ENCODE measurements at places on chromosomes 1 and 21.
A peak's percentile ranks its signal among the peaks of the same experiment; 100 is the strongest.

GRCh38 chr1:203171341-203172183 is 4.1 kb downstream of the MYBPH start:
- no peak overlapping the region for H3K27ac ChIP-seq
- peaks cover 9% of the 10 kb centered on the region for H3K4me1 ChIP-seq
- no peaks in the 10 kb centered on the region for H3K27me3 ChIP-seq
- no peaks in the 10 kb centered on the region for H3K36me3 ChIP-seq
- DNase-seq, result peak; percentile 67
- H3K4me3 ChIP-seq, result no peak overlapping the region

DNA sequence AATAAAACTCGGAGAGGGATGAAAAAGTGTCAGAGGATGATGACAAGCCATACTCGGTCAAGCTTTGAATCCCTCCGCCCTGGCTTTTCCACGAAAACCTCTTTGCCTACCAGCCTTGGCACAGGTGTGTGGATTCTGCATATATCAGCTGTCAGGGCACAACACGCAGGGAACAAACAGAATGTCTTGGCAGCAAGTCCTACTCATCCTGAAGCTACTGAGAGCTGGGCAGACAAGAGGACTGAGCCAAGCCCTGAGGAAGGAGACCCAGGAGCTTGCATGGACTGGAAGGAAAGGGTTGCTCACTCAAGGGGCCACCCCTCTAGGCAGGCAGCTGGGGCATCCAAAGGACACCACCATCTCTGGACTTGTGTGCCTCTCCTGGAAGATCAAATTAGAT is 132.4 kb downstream of the HMGB4 start:
- H3K27ac ChIP-seq, result no peak overlapping the region
- no peak overlapping the region for H3K4me3 ChIP-seq
- H3K27me3 ChIP-seq, result no peaks in the 10 kb centered on the region
- H3K36me3 ChIP-seq, result no peaks in the 10 kb centered on the region

- no peak for DNase-seq
- H3K36me3 ChIP-seq, result no peaks in the 10 kb centered on the region
- H3K27me3 ChIP-seq, result peaks cover 5% of the 10 kb centered on the region
- H3K4me3 ChIP-seq, result no peak overlapping the region
These were observed 25.7 kb downstream of the LAMB3 start for GRCh38 chr1:209626346-209627026.

- peak; percentile 78 for DNase-seq
- no peaks in the 10 kb centered on the region for H3K27me3 ChIP-seq
- no peak overlapping the region for H3K4me3 ChIP-seq
- peak overlapping the region; percentile 77 for H3K27ac ChIP-seq
- H3K4me1 ChIP-seq, result no peaks in the 10 kb centered on the region
These were observed 56.9 kb upstream of the IVNS1ABP start for GRCh38 chr1:185373813-185374529.

- H3K27me3 ChIP-seq, result no peaks in the 10 kb centered on the region
- H3K27ac ChIP-seq, result peak overlapping the region; percentile 90
- peak; percentile 91 for DNase-seq
- H3K4me1 ChIP-seq, result peaks cover 40% of the 10 kb centered on the region
- H3K4me3 ChIP-seq, result peak overlapping the region; percentile 68
These were observed 816 bp downstream of the IL6R start for GRCh38 chr1:154405747-154406571.

- no peak overlapping the region for H3K27ac ChIP-seq
- H3K36me3 ChIP-seq, result no peaks in the 10 kb centered on the region
These were observed 22.2 kb downstream of the TOMM20 start for GRCh38 chr1:235106457-235106856.

DNA sequence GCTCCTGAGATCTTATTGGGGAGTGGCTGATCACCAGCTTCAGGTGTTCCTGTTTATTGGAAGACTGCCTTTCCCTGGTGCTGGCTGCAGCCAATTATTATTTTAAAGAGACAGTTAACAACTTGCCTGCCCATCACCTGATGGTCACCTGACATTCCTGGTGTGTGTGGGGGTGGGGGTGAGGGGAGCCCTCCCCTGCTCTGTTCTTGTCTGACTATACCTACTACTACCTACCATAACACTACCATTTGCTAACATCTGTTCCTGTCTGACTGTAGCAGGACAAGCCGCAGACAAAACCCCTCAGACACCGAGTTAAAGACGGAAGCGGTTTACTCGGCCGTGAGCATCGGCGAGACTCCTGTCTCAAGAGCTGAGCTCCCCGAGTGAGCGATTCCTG is 54.9 kb upstream of the NBPF3 start:
- peaks cover 14% of the 10 kb centered on the region for H3K4me1 ChIP-seq
- no peak overlapping the region for H3K4me3 ChIP-seq
- DNase-seq, result no peak

- DNase-seq, result no peak
- no peaks in the 10 kb centered on the region for H3K27me3 ChIP-seq
- H3K27ac ChIP-seq, result no peak overlapping the region
- H3K4me1 ChIP-seq, result peaks cover 23% of the 10 kb centered on the region
These were observed 6.2 kb downstream of the ZRANB2 start for GRCh38 chr1:71074681-71075080.

- H3K36me3 ChIP-seq, result no peaks in the 10 kb centered on the region
- DNase-seq, result no peak
These were observed 30.2 kb upstream of the CD1D start for GRCh38 chr1:158150523-158150922.

Measured in spleen (tissue), 13 donors.